A549 treated with CpdA at 1 μM for 4 hours (cell line): ENCODE measurements at places on chromosomes 3 and 15. TPM values are rescaled to one million over a fixed set of nuclear protein-coding genes. Genes with fewer than 3 reads are reported as not detected.

Gene P2RY14
- not detected in 5 replicates for total RNA-seq

Gene KCTD6
- 7.7 to 9.4 TPM (median 8.7 TPM) in 5 replicates for total RNA-seq

Gene DISP2
- 0.64 to 1.7 TPM (median 1.4 TPM) in 5 replicates for total RNA-seq

Gene WDR72
- 5.5 to 7.7 TPM (median 7.0 TPM) in 5 replicates for total RNA-seq

Gene FNDC3B
- 22.3 to 37.2 TPM (median 31.8 TPM) in 5 replicates for total RNA-seq

Gene DOCK3
- total RNA-seq: 0.42 to 0.51 TPM (median 0.49 TPM) in 5 replicates

Gene SNUPN
- 31.5 to 35.0 TPM (median 33.5 TPM) in 5 replicates for total RNA-seq

Gene LDHAL6B
- total RNA-seq: not detected in 5 replicates

Gene CFAP100
- total RNA-seq: not detected in 5 replicates

Gene ADAM10
- 90.0 to 144 TPM (median 120 TPM) in 5 replicates for total RNA-seq

Gene GOLGA8G
- total RNA-seq: 0.02 TPM in 1 of 5 replicates, not detected in the others

Gene PTX3
- total RNA-seq: 0.57 to 1.2 TPM (median 0.90 TPM) in 5 replicates

Gene FBXW12
- not detected in 5 replicates for total RNA-seq

Gene DUSP7
- total RNA-seq: 12.8 to 14.3 TPM (median 13.1 TPM) in 5 replicates

Gene CHRM5
- total RNA-seq: 0.01 to 0.02 TPM in 2 of 5 replicates, not detected in the others

Gene SUCNR1
- 0.15 to 0.24 TPM (median 0.17 TPM) in 4 of 5 replicates, not detected in the other for total RNA-seq

Gene IL12A
- 0.58 to 1.2 TPM (median 0.92 TPM) in 5 replicates for total RNA-seq

Gene CHCHD6
- total RNA-seq: 16.2 to 19.6 TPM (median 18.1 TPM) in 5 replicates

Gene HCN4
- total RNA-seq: 0.15 to 0.38 TPM (median 0.30 TPM) in 5 replicates

Gene COL6A5
- not detected in 5 replicates for total RNA-seq

Gene SERPINI2
- not detected in 5 replicates for total RNA-seq

Gene IGSF10
- total RNA-seq: 0.59 to 1.2 TPM (median 0.78 TPM) in 5 replicates

Gene NR2F2
- total RNA-seq: 21.1 to 27.1 TPM (median 24.4 TPM) in 5 replicates

Gene CRBN
- total RNA-seq: 24.6 to 29.2 TPM (median 26.3 TPM) in 5 replicates

Gene CCR3
- total RNA-seq: not detected in 5 replicates

Gene CIP2A
- 17.3 to 24.4 TPM (median 22.8 TPM) in 5 replicates for total RNA-seq

Gene NAA80
- total RNA-seq: 5.1 to 7.7 TPM (median 6.0 TPM) in 5 replicates

Gene CCR9
- total RNA-seq: not detected in 5 replicates

Gene GP9
- not detected in 5 replicates for total RNA-seq

Gene NLGN1
- total RNA-seq: not detected in 5 replicates

Gene IP6K1
- 21.6 to 22.8 TPM (median 22.2 TPM) in 5 replicates for total RNA-seq

Gene TLR9
- 0.08 TPM in 2 of 5 replicates, not detected in the others for total RNA-seq

Gene VGLL4
- 28.2 to 32.0 TPM (median 30.0 TPM) in 5 replicates for total RNA-seq
